ENCODE measurements at places on chromosomes 2 and 18. TPM values are rescaled to one million over a fixed set of nuclear protein-coding genes. Genes with fewer than 3 reads are reported as not detected.

HTR2B gene
- total RNA-seq: 0.42 TPM

ARL4C gene
- 13.3 TPM for total RNA-seq

LYPD6B gene
- total RNA-seq: not detected

HNMT gene
- 21.8 TPM for total RNA-seq

- peaks cover 59% of the 10 kb centered on the region for H3K4me1 ChIP-seq
- peak overlapping the region; percentile 95 for H3K27ac ChIP-seq
- peak overlapping the region; percentile 93 for H3K4me3 ChIP-seq
- H3K36me3 ChIP-seq: no peaks in the 10 kb centered on the region
Measured at GRCh38 chr2:240565333-240566202, 2.7 kb upstream of the RNPEPL1 start.

DNA sequence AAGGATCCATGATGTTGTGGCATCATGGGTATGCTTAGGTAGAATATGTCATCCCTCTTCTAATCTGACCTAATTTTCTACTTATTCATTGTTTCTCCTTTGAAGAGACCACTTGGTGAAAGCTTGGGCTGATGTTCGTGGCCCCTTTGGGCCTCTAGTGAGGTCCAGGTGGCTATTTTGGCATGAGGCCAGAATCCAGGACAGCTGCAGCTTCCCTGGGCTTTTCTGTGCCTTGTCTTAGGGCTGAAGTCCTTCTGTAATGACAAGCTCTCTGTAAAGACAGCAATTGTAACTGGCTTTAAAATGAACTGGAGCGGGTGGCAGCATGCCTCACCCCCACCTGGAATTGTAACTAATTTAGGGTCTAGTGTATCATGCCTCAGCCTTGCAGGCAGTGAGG is 15.6 kb upstream of the MC2R start:
- H3K4me1 ChIP-seq: no peaks in the 10 kb centered on the region
- no peaks in the 10 kb centered on the region for H3K27me3 ChIP-seq
- no peak for DNase-seq
- H3K36me3 ChIP-seq: no peaks in the 10 kb centered on the region
- H3K27ac ChIP-seq: no peak overlapping the region

DNA sequence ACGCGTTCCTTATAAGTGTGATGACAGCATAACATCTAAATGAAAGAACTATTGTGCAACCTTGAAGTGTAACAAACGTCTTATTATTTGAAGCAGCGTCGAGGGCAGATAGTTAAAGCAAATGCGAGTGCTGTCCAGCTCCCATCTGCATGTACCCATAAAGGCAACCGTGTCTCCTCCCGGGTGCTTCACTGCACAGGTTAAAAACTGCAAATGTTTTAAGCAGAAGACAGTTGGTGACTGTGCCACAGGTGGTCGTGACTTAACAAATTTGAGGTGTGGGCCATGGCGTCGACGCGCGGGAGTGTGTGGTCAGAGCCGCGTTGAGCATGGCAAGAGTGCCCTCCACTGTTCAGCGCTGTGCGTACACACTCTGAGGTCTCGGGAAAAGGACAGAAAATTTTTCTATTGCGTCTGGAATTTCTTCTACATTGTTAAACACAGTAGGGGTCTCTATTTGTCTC is 6.4 kb downstream of the SALL3 start:
- DNase-seq: no peak
- H3K27me3 ChIP-seq: no peaks in the 10 kb centered on the region
- no peak overlapping the region for H3K27ac ChIP-seq
- H3K36me3 ChIP-seq: no peaks in the 10 kb centered on the region
- no peak overlapping the region for H3K4me3 ChIP-seq

DNA sequence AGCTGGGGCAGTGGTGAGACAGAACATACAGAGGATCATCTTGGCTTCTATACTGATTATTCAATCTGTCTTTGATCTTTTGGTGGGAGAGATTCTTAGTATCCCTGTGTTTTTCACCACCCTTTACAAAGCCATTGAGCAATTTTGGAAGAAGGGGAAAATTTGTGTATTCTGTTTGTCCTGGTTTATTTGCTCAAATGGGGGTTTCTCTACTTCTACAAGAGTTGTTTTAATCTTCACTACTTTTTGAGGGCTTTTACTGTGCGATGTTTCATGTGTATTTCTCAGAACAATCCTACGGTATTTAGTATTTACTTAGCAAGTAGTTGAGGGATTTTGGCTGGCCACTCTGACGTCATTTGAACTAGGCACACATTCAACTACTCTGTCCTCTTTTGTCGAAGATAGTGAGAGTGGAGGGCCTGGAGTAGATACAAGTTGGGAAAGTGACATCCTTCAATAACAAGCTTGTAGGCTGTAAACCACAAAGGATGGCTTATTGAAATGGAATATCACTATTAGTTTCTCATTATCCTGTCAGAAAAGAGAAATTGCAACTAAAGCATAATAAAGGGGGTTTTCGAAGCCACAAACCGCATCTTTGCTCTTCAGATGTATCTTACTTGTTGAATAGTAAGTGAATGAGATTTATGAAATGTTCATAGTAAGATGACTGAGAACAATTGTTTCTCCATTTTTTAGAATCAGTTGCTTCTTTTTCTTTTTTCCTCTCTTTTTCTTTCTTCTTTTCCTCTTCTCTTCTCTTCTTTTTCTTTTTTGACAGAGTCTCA is 24.8 kb downstream of the FMNL2 start:
- no peaks in the 10 kb centered on the region for H3K27me3 ChIP-seq
- H3K27ac ChIP-seq: peak overlapping the region; percentile 52
- H3K36me3 ChIP-seq: no peaks in the 10 kb centered on the region
- no peak for DNase-seq
- H3K4me3 ChIP-seq: no peak overlapping the region

- H3K36me3 ChIP-seq: no peaks in the 10 kb centered on the region
- no peaks in the 10 kb centered on the region for H3K27me3 ChIP-seq
- H3K4me3 ChIP-seq: no peak overlapping the region
- no peak for DNase-seq
Measured at GRCh38 chr2:110146183-110146944, 30.7 kb upstream of the MALL start.

DNA sequence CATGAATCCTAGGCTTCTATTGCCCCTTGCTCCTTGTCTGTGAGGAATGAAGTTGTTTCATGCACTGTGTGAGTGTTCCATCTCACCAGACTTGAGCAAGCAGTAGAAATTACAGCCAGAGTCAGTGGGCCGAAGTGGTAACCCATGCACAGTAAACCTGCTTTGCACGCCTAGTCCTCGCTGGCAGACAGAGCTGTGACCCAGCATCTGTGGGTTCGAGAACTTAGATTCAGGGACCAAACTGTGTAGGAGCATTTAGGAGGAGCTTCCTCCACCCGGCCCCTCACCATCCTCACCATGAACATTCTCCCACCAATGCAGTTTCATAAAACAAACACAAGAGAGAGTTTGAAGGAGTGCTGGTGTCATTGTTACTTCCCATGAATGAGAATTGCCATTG is 21.6 kb upstream of the TEX51 start:
- no peaks in the 10 kb centered on the region for H3K36me3 ChIP-seq
- H3K4me1 ChIP-seq: no peaks in the 10 kb centered on the region
- no peak overlapping the region for H3K27ac ChIP-seq

DNA sequence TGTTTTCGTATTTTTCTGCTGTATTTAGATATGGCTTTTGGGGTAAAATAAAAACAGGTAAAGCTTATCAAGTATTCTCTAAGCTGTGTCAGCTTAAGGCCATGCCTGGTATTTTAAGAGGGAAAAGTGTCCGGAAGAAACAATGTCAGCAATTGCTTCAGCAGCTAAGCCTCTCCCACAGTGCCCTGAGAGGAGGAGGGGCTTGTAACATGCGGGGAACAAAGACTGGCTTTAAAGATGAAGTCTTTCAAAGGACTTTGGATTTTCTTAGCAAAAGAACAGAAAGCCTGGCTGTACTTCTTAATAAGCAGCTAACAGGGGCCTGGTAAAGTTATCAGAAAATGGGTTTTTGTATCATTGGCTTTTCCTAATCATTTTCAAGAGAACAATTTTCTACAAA is 102.8 kb downstream of the PXDN start:
- H3K4me1 ChIP-seq: peaks cover 6% of the 10 kb centered on the region
- H3K27me3 ChIP-seq: no peaks in the 10 kb centered on the region
- H3K36me3 ChIP-seq: peaks cover 49% of the 10 kb centered on the region
- no peak overlapping the region for H3K4me3 ChIP-seq

DNA sequence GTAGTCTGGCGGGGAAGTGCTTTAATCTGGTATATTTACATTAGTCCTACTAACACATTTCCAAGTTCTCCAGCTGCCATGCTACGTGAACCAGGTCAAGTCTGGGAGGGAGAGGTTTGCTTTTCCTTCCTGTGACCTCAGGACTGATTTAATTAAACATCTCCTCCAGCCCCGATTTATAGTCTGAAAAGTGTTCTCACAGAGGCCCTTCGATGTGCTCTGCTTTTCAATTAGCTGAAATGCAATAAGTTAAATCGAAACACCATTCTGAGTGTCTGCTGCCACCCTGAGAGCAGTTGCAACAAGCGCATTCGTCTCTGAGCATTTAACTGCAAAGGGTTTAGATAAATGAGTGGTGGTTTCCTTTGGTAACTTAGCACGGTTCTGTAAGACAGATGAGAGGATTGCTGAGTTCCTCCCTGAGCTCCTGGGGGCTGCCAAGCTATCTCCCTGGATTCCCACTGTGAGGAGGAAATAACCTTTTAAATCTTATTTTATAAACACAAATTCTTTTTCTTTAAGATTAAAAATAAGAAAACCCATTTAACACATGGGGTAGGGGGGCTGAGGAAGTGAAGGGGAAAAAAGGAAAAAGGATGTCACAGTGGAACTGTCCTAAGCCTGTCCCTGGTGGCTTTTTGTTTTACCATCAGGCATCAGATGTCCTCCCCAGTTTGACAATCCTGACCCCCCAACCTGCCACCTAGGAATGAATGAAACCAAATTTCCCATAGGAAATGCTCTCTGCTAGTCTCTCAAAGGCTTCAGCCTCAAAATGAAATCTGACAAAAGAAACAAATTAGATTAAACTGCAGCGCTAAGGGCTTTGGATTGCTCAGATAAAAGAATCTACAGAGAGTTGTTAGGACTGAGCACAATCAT is 56.5 kb upstream of the CREB1 start:
- DNase-seq: peak; percentile 50
- no peak overlapping the region for H3K4me3 ChIP-seq
- H3K27me3 ChIP-seq: no peaks in the 10 kb centered on the region

DNA sequence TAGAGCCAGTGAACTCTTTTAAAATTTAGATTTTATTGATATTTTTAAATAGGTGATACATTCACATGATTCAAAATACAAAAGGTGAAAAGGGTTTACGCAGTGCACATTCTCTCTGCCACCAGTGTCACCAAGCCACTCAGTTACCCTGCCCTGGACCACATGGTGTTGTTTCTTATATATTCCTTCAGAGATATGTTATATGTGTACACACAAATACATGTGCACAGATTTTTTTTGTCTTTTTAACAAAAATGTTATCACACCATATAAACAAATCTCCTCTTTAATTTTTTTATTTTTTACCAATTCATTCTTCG is 26.2 kb downstream of the SERPINB4 start:
- no peak overlapping the region for H3K27ac ChIP-seq
- H3K36me3 ChIP-seq: no peaks in the 10 kb centered on the region
- H3K27me3 ChIP-seq: no peaks in the 10 kb centered on the region
- no peak for DNase-seq
- no peaks in the 10 kb centered on the region for H3K4me1 ChIP-seq

DNA sequence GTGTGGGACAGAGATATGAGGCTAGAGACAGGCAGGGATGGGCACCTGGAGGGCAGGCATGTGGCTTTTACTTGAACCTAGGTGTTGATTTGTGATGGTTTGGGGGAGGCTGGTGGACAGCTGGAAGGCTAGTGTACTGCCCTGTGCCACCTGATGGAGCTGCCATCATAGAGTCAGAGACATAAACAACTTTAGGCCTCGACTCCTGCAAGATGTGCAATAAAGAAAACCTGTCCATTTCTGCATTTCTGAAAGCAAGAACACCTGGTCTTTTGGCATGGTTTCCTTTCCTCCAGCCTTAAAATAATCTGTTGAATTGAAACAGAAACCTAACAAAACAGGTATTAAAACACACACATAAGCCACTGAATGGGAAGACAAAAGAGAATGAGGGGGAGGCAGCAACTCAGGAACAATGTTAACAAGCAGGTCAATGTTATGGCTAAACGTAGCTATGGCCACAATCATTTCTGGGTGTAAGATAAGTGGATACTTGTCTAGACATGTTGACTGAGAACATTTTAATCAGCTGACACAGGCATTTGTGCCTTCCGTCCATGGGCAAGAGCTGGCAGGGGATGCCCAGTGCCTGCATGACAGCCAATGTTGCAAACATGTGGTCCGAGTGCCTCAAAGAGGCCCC is 87.8 kb downstream of the KCTD1 start:
- no peak for DNase-seq
- H3K4me1 ChIP-seq: no peaks in the 10 kb centered on the region
- H3K36me3 ChIP-seq: peaks cover 43% of the 10 kb centered on the region
- no peak overlapping the region for H3K4me3 ChIP-seq
- no peak overlapping the region for H3K27ac ChIP-seq
- H3K27me3 ChIP-seq: no peaks in the 10 kb centered on the region

- no peak overlapping the region for H3K4me3 ChIP-seq
- DNase-seq: no peak
- H3K4me1 ChIP-seq: peaks cover 9% of the 10 kb centered on the region
- H3K27me3 ChIP-seq: no peaks in the 10 kb centered on the region
Measured at GRCh38 chr2:62998949-62999348, 51.7 kb upstream of the OTX1 start.

DNA sequence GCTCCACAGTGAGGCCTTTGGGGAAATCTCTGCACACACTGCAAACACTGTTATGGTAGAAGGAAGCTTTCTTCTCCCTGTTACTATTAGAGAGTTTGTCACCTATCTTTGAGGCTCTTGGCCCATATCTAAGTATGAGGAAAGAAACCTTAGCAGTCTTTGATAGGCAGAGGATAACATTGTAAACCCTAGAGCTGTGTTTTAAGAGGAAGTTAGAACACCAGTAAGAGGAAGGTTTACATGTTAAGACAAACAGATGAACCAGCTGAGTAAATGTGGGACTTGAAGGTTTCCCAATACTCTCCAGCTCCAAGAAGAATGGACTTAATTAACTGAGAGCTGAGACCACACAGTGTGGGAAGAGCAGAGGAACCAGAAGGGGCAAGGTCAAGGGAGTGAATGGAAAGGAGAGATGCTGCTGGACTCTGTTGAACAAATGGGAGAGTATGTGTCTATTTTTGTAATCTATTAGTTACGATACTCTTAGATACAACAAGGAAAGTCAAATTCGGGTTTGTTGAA is 257.0 kb downstream of the DPP10 start:
- no peaks in the 10 kb centered on the region for H3K36me3 ChIP-seq
- no peak overlapping the region for H3K4me3 ChIP-seq
- H3K4me1 ChIP-seq: no peaks in the 10 kb centered on the region

GRCh38 chr18:79368681-79369080 is 27.0 kb upstream of the NFATC1 start:
- peaks cover 18% of the 10 kb centered on the region for H3K4me1 ChIP-seq
- H3K27ac ChIP-seq: no peak overlapping the region
- DNase-seq: no peak
- no peaks in the 10 kb centered on the region for H3K27me3 ChIP-seq

DNA sequence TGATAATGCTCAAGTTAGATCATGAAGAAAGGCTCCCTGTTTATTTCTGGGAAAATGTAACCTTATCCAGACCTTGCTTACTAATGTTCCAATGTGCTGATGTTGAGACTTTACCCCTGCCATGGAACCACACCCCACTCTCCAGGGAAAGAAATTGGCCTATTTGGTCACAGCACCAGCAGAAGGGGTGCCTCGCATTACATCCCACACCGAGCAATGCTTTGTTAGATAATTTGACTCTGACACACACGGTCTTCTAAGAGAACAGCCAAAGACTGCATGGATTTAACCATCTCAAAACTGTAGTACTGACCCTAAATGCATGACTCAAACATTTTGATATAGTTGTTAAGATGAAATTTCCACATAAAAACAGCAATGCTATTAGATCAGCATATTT is 152.1 kb upstream of the CCDC150 start:
- H3K4me3 ChIP-seq: no peak overlapping the region
- H3K36me3 ChIP-seq: no peaks in the 10 kb centered on the region
- DNase-seq: no peak
